A549 (cell line): ENCODE measurements at places on chromosomes 7 and 10.

- DNase-seq: no peak
Measured at GRCh38 chr10:128574581-128575210, 448.5 kb upstream of the MKI67 start.

GRCh38 chr10:14466257-14466656, 135.5 kb upstream of the FRMD4A start:
- DNase-seq: no peak

GRCh38 chr7:128842674-128843641, 12.8 kb downstream of the FLNC start:
- no peak for DNase-seq

DNA sequence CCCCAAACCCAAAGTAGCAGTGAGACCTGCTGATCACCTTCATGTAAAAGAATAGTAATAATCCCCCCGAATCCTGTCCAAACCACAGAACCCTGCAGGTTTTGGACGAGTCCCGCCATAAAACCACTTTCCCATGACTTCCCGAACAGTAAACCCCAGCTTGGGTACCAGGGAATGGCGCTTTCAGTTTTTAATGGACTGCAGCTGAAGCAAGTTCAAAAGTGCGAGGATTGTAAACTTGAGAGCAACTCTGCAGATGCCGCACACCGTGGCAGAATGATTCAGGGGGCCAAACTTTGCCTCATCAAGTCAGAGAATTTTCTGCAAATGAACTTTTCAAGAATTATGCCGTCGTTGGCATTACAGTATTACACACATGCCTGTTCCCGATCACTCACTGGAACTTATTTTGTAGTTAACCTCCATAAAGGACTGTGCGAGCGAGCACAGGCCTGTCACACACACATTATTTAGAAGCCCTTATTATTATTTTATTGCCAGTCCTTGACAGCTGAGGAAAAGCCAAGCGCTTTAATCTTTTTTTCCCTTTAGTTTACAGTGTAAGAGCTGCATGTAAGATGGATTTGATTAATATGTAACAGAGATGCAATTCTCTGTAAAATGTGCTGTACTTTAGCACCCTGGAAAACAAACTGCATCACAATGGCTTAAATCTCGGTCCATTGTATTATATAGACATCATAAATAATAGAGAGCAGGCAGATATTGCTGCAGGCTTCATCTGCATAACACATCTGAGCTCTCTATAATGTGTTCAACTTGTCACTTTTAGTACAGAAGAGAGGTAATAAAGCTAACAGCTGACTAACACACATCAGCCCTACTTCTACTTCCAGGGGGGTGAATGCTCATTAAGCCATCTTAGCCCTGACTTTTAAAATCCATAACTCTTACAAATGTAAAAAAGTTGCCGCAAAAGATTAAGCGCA, 493.5 kb upstream of the GALNT17 start:
- no peak for DNase-seq

GRCh38 chr10:61951144-61951483, 49.6 kb downstream of the ARID5B start:
- no peak for DNase-seq
